ENCODE measurements at places on chromosomes 11 and 22.

- DNase-seq, result no peak
Observed at GRCh38 chr11:30091246-30091645, 74.4 kb upstream of the KCNA4 start.

GRCh38 chr22:40976866-40977700 is 25.9 kb downstream of the RBX1 start:
- no peak for DNase-seq

DNA sequence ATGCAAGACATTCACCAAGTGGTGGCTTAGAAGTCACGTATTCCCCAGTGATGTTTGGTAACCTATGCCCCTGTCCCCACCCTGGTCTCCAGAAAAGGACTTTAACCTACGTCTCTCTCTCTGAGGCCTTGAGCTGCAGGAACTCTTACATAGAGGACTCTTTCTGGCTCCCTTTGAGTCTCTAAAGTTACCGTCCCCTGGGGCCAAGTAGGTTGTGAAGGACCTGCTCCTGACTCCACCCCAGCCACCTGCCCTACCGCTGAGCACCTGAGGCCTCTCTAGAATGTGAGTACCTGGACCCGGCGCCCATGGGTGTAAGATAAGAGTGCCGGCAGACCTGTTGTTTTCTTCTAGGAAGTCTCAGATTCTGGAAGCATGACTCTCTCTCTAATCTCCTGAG is 95.4 kb downstream of the TIMP3 start:
- DNase-seq, result no peak

- DNase-seq, result no peak
Observed at GRCh38 chr11:16408619-16409018, 52.3 kb upstream of the SOX6 start.

GRCh38 chr11:35141571-35141971 is 2.6 kb downstream of the CD44 start:
- DNase-seq, result no peak
